ENCODE measurements at places on chromosomes 11 and 22.
A peak's percentile ranks its signal among the peaks of the same experiment; 100 is the strongest.

- no peak for DNase-seq
Measured at GRCh38 chr11:70301721-70302418, 31.4 kb downstream of the PPFIA1 start.

DNA sequence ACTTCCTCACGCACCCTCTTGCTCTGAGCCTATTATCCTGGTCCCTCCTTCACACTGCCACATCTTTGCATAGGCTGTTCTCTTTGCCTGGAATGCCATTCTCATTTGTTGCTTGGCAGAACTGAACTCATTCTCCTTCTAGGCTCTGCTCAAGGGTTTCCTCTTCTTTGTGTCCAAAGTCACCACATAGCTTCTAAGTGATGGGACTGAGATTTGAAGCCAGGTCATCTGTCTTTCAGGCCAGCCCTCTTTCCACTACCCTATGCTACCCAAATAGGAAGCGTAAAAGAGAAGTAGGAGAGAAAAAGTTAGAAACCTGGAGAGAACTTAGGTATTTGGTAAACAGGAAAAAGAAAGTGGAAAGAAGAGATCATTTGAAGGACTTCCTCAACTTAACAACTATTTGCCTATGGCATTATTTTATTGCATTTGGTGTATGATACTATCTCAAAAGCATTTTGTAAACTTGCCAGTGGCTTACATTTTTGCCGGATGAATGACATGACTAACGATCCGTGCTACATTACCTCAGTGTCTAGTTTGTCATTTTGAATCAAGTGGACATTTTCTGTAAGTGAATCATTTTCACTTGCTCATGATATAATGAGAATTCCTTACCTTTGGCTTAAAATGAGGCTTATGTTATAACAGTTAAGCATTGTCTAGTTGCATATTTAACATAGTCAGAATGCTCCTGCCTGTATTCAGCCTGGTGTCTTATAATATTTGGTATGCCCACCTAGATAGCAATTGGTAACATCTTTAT is 18.5 kb downstream of the NF2 start:
- DNase-seq = no peak

DNA sequence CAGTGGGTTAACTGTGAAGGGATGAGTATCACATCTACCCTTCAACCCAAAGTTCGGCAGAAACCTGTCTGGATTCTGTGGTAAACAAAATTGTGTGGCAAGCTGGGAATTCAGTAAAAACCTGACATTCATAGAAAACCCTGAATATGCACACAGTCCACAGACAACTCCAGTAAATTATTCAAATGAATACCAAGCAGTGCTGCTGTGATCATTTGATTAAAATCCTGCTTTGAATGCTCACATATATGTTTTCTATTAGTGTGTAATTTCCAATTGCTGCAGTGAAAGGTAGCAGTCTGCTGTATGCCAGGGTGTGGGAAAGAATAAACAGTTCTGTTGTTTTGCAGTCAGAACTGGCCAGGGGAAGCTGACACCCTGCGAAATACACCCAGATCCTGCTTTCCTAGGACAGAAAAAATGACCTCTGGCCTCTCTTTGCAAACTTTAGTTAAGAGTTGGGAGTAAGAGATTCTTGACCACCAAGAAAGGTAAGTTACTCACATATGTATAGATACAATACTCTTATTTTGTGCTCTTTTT is 217.8 kb downstream of the FAM76B start:
- DNase-seq = no peak

DNA sequence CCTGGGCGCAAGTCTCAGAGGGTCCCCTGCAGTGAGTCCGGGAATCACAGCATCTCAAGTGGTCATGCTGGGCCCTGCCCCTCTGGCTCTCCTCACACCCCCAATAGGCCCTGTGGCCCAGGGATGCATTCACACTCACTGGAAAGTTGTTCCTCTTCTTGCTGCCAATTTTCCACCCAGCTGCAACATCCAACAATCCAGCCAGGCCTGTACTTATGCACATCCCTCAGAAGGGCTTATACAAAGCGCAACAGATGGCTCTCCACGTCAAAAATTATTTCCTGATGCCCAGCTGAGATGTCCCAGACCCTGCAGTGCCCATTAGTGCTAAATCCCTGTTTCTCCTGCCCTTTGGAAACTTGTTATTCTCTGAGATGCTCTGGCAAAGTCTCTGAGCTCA is 407.8 kb upstream of the NARS2 start:
- no peak for DNase-seq

GRCh38 chr22:46038516-46039430 is 61.8 kb upstream of the WNT7B start:
- DNase-seq = no peak

- no peak for DNase-seq
Measured at GRCh38 chr11:57353036-57353435, 14.9 kb downstream of the P2RX3 start.

DNA sequence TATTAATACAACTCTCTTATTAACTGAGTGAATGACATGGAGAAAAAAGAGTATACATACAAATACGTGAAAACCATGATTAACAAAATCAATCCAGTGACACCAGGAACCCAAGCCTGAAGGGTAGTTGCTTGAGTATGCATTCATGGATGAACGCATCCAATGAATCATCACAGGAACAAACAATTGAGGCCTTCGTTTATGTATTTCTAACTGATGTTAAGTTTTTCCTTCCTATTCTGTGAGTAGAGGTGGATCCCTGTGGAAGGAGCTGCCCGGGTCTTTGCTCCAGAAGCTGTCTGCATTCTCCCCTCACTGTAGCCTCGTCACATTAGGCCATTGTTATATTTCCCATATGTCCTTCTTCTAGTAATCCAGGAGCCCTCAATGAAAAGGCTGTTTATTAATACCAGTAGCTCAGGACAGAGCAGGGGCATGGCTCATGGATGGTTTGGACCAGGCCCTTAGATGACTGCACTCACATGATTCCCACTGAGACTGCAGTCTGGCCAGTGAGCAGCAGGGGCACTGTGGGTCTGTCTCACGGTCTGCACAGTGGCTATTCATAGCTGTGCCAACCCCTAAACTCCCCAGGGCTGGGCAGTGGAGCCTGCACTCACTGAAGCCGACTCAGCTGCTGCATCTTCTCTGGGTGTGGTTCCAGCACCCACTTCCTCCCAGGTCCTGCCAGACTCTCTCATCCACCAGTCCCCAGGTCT is 128.1 kb upstream of the TOP3B start:
- no peak for DNase-seq

- DNase-seq = no peak
Measured at GRCh38 chr11:77851503-77851902, 30.6 kb downstream of the AAMDC start.

GRCh38 chr11:79488286-79488685 is 47.5 kb upstream of the TENM4 start:
- DNase-seq = no peak

- DNase-seq = no peak
Measured at GRCh38 chr11:47854667-47855066, 6.5 kb upstream of the NUP160 start.

- DNase-seq = no peak
Measured at GRCh38 chr11:17408641-17409040, 20.2 kb upstream of the KCNJ11 start.

DNA sequence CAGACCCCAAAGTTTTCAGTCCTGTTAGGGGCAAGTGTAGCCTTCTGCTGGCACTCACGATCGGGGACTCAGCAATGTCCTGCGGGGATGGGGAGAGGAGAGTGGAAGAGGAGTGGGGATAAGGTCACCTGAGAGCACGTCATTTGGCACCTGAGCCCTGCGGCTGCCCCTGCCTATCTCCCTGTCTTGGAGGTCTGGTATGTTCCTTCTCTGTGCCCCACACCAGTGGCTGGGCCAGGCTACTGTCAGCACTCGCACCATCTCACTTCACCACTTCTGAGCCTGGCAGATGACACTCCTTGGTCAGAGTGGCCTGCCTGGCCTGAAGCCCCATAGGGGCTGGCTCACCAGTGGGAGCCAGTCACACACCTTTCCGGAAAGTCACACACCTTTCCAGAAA is 20.1 kb upstream of the CHADL start:
- DNase-seq = no peak

- no peak for DNase-seq
Measured at GRCh38 chr22:37626556-37627075, 12.9 kb upstream of the SH3BP1 start.

- no peak for DNase-seq
Measured at GRCh38 chr11:45085646-45086501, 60.6 kb upstream of the PRDM11 start.

- no peak for DNase-seq
Measured at GRCh38 chr11:133180201-133180600, 352.1 kb downstream of the OPCML start.

DNA sequence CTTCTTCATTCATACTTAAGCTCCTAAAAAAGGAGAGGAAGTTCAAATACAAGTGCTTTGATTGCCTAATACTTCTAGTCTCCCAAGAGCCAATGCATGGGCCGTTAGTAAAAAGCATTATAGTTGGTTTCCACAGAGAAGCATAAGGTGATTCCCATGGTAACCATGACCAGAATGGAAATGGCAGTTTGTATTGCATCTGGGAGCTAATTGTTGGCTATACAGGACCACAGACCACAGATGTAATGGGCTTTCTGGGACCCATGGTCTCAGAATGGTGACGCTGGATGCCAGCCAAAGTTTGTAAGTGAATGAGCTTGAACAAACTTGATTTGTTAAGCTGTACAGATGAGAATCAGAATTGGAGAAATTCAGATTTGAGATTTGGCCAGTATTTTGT is 333.9 kb upstream of the C11orf87 start:
- no peak for DNase-seq

DNA sequence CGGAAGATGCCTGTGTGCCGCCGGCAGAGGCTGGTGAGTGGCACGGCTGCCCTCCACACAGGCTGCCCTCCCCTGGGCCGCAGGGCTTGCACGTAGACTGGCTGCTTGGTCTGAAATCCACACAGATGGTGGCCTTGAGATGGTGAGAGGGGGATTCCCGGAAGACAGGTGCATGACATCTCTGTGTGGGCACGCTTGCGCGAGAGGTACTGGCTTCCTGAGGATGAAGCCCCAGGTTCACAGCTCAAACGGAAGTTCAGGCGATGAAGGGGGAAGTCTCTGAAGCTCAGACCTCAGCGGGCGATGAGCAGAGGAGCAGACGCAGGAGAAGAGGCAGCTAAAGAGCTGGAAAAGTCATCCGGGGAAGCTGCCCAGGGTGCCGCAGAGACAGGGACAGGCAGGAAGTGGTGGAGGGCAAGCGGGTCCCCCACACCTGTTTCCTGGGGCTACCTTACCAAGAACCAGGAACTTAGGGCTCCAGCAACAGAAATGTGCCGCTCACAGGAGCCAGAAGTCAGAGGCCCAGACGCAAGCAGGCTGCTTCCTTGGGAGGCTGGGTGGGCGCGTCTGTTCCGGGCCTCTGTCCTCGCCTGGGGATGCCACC is 7.2 kb downstream of the CRELD2 start:
- DNase-seq = no peak

DNA sequence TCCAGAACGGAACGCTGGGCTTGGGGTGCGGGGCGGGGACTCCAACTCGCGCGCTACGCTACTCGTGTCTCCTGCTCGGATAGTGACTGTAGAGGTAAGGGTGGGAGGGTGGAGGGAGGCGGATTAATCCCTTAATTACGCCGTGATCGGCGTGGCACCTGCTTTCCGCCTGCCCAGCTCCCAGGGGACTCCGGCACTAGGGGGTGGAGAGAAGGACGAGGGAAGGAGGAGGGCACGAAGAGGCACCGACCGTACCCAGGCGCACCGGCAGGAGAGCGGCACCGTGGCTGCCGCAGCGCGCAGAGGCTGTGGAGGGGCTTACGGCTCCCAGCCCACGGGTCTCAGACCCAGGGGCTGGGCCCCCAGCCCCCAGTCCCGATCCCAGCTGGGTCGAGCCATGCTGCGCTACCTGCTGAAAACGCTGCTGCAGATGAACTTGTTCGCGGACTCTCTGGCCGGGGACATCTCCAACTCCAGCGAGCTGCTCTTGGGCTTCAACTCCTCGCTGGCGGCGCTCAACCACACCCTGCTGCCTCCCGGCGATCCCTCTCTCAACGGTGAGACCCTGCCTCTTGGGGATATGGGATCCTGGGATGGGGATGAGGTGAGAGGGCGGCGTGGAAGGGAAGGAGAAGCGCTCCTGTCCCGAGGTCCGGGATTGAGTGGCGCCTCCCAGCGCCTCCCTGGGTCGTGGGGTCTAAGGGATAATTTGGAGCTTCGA is at the start of gene ROBO3:
TSS of gene ROBO3 (plus strand) at position 252 of the 721 bp plus-strand sequence. CDS start at position 398, 146 bp downstream.
- DNase-seq = no peak

GRCh38 chr11:48167380-48167779 is 49.2 kb upstream of the OR4B1 start:
- DNase-seq = no peak

DNA sequence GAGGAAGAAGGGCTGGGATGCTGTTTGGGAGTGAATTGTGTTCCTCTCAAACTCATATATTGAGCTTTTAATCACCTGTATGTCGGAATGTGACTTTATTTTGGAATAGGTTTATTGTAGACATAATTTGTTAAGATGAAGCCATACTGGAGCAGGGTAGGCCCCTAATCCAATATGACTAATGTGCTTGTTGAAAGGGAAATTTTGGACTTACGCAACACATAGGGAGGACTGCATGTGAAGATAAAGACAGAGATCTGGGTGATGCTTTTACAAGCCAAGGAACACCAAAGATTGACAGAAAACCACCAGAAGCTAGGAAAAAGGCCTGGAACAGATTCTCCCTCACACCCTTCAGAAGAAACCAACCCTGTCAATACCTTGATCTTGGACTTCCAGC is 43.2 kb upstream of the OVCH2 start:
- DNase-seq = no peak

DNA sequence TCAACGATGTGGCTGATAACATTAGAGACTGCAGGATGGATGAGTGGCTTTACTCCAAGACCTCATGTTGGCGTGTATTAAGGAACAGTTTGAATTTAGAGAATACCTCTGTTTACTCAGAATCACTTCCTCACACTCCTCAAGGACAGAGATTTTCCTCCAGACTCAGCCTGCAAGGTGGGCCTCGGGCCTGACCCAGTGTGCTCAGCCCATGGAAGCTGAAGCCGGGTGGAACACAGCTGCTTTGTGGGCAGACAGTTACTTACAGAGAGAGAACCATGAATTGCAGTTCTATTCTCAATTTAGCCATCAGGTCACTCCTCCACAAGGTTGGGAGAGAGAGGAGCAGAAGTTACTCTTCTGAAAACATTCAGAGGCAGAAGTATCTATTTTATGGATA is 135.8 kb downstream of the SNX19 start:
- DNase-seq = no peak

DNA sequence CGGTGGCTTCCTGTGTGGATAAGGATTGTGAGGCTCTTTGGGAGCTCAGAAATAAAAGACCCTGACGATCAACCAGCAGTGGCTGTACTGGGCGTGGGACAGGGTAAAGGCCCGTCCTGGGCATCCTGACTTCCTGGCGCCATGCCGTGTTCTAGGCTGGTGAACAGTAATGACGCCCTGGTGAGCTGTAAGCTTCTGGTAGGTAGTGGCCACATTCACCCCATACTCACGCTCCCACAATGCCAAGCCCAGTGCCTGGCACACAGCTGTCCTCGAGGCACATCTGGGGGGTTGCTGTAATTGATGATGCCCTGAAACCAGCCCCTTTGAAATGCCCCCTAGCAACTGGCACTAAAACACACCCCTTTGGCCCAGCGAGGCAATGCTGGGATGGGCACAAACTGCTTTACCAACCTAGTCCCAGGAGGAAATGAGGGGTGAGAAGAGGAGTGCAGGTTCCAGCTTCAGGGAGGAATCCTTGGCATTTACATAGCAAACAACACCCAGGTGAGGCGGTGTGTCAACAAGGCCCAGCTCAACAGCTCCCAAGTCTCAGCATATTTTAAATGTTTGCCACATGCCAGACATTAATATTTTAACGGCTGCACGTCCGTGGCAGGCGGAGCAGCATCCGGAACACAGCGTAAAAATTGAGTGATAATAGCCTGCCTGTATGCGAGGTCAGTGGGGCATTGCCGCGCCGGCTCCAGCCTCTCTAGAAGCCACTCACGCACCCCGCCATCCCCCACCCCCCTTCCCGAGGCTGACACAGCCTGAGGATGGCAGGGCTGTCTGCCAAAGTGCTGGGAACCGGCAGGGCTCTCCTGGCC is 79.3 kb downstream of the DSCAML1 start:
- peak; percentile 29 for DNase-seq
